Stimulated activated CD4-positive, alpha-beta T cell treated with anti-CD3 and anti-CD28 coated beads, Interleukin-1b, Interleukin-23, amount 100 ng/mL, for 1 hour (primary cell): ENCODE measurements at places on chromosomes 5 and 9.

DNA sequence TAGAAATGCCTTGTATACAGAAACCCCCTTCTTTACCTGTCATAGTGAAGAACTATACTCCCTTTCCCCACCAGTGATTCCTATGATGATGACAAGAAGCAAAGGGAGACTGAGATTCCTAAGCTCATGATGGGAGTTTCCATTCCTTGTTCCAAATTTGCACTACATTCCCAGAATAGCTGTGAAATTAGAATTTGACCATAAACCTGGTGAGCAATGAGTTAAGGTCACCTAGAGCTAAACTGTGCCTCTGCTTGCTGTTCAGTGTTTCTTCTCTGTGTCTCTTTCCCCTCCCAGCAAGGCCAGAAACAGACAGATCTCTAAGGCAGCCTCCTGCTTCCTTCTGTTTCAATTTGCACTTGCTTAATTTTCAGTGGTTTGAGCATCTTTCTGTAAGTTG lies 332.1 kb downstream of the PIK3R1 start:
- no peak for DNase-seq

- DNase-seq: no peak
These were observed 44.1 kb upstream of the CDKN2B start for GRCh38 chr9:22053178-22053577.

DNA sequence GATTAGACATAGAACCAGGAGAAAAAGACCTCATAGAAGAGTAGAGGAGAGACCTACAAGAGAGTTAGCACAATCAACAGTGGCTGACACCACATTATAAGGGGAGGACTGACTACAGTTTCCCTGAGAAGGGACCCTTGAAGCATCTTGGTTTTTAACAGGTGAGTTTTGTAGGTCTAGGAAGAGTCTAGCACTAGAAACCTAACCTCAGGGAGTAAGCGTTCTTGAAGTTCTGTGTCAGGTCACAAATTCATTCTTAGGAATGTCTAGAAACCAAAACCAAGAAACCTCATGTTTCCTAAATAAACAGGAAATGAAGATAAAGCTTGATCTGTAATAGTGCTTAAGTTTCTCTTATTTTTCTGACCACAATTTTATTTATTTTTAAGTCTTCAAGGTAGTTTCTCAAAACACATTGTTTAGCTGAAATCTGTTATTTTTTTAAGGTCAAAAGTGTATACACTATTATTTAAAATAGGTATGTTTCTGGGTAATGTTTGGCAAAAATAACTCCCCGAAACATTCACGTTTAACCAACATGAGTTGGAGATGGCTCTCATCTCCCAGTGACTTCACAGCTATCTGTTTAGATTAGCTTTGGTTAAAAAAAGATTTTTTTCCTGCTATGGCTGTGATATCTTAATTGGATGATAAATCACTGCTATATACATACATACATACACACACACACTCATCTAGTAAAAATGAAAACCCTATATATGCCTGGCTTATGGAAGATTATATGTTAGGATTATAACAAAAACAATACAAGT lies 37.1 kb downstream of the MAP3K1 start:
- DNase-seq: no peak

DNA sequence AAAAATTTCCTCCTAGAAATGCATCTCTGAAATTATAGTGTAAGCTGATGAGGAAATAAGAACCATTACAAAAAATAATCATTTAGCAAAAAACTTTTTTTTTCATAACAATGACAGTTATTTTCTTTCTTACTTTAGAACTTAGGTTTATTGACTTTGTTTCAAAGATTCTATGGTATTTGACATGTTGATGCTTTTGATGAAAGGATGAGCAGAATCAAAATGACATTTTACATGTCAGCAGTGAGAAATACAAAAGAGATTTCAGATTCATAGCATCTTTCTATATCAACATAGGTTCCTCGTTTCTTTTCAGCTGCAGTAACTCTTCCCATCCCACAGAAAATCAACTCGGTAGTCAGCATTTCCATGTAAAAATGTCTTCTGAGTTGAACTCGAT lies 1226.6 kb upstream of the C9orf72 start:
- DNase-seq: no peak

DNA sequence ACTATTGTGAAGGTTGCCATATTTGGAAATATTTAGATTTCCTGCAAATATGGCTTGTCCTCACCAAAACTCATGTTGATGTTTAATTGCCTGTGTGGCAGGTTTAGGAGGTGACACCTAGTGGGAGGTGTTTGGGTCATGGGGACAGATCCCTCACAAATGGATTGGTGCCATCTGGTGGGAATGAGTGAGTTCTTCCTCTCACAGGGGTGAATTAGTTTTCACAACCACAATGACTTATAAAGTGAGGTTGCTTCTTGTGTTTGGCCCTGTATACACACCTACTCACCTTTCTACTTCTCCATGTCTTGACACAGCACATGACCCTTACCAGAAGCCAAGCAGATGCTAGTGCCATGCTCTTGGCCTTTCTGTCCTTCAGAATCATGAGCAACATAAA lies 41.1 kb downstream of the ISOC1 start:
- DNase-seq: no peak

- no peak for DNase-seq
These were observed 41.3 kb upstream of the SV2C start for GRCh38 chr5:76041863-76042262.

- peak; percentile 61 for DNase-seq
These were observed 3.6 kb downstream of the SIGMAR1 start for GRCh38 chr9:34633851-34634550.
